Lung (tissue), 17 donors: ENCODE measurements at places on chromosomes 5 and 9. TPM values are rescaled to one million over a fixed set of nuclear protein-coding genes. Genes with fewer than 3 reads are reported as not detected.

- DNase-seq: no peak
Observed at GRCh38 chr9:136338511-136338910, 11.2 kb downstream of the GPSM1 start.

DNA sequence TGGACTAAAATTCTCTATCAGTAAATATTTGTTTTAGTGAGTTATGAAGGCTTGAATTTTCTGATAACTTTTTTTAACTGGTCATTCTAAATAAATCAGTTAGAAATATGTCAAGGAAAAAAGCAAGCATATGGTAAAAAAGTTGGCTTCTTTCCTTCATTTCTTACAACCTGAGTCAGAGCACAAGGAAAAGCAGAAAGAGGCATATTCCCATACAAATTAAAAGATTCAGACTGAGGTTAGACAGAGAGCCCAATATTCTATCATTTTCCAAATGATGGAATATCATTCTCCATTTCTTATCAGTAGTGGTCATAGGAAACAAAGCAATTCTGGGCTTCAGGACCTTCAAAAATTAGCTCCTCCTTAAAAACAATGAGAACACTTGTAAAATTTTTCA, 732.1 kb downstream of the MAT2B start:
- DNase-seq: no peak

GRCh38 chr5:106288979-106289378, 1381.8 kb downstream of the EFNA5 start:
- no peak for DNase-seq

DNA sequence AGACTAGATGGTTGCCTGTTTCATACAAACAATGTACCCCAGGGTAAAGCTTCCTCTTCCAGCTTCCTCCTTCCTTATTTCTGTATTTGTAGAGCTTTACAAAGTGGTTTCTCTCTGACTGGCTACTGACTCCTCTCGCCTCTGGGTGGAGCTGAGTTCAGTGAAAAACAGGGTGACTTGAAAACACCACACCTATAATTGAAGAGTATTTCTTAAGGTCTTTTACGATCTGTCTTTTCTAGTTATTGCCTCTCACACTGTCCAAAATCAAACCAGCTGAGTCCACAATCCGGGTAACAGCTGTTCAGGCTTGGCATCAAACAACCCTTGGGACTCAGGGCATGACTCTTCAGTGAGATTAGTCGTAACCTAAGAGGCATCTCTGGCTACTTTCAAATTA, 200.4 kb downstream of the ARRDC3 start:
- DNase-seq: no peak

Gene RNF183
- 0.25 TPM for total RNA-seq

Gene DPYSL3
- 112 TPM for total RNA-seq

Gene PCDHA13
- 2.9 TPM for total RNA-seq

- DNase-seq: no peak
Observed at GRCh38 chr5:129978270-129978669, 74.0 kb downstream of the CHSY3 start.

DNA sequence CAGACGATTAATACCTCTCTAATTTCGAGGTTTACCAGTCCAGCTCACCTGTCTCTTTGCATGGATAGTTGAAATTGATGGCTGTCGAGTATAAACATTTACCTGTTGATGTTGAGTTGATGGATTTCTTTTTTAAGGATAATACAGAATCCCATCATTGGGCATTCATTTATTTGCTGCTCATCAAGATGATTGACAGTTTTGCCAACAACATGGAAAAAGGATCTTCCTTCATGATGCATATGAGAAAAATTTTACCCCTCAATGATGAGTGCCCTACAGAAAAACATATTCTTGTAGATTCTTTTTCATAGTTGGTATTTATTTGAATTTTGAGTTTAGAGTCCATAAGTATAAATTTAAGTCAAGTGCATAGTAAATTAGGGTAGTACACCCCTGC, 59.2 kb downstream of the ZCCHC7 start:
- DNase-seq: no peak

DNA sequence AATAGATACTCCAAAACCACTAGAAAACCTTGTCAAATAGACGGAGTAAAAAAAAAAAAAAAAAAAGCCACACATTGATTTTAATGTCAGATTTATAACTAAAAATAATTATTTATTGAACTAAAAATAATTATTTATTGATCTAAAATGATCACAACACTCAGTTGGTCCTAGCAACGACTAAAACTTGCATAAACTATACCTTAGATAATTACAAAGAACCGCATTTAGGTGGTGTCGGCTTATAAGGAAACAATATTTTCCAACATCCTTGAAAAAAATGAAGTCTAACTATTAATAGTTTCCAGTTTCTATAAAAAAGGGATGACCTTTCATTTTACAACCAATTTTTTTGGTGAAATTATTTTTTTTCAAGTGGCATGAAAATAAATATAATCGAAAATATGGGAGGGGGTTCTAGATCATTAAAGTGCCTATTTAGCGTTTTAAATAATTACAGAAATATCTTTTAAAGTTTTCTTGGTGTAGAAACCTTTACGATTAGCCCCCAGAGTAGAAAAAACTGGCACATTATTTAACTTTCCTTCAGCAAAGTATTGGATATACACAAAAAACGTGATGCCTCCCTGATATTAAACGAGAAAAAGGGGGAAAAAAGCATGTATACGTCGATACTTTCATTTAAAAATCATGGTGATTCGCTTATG, 3.7 kb downstream of the ARRDC3 start:
- DNase-seq: no peak

DNA sequence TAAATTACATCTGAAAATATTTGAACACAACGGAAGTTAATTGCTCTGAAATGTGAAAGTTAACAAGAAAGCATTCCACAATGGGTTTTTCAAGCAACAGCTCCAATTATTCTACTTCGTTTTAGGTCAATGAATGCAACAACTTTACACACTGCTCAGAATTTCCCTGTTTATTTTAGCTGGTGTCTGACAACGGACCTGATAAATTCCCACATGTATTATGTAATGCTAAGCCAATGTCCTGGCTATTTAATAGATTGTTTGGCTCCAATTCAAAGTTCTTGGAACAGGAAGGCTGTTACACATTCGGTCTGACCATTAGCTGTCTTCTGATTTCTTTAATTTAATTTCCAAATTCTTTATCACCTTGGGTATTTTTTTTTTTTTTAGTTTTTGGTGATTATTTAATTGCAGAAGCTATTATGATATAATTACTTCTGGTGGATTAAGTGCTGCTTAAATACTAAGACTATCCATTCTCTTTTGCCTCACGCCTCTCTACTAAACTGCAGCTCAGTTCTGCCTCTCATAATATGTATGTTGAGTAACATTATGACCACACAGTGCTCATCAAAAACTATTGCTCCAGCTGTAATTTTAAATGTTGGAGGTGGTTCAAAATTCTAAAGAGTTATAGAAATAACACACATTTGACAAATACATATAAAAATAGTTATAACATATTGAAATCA, 57.9 kb downstream of the MEF2C start:
- peak; percentile 95 for DNase-seq

Gene MED7
- 9.9 TPM for total RNA-seq

Gene NR5A1
- total RNA-seq: 0.09 TPM

- DNase-seq: no peak
Observed at GRCh38 chr9:71830153-71830552, 61.8 kb upstream of the CEMIP2 start.

DNA sequence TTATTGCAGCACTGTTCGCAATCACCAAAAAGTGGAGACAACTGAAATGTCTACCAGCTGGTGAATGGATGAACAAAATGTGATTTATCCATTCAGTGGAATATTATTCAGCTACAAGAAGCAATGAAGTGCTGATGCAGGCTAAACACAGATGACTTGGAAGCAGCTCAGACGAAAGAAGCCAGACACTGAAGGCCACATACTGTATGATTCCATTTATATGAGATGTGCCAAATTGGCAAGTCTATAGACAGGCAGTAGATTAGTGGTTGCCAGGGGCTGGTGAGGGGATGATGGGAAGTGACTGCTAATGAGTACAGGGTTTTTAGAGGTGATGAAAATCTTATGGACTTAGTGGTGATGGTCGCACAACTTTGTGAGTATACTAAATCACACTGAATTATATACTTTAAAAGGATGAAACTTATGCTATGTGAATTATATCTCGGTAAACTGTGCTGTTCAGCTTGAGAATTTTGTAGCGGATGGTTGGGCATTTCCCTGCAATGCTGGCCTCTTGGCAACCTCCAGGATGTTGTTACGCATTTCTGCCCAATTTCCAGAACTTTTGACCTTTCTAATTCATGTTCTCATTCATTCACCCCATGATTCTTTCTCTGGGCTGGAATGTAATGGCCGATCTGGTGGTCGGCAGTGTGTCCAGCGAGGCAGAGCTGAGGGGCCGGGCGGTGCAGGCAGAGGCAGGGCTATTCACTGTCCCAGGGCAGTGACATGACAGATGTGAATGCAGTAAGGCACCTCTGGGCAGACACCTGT, 22.0 kb upstream of the WNK2 start:
- peak; percentile 93 for DNase-seq

- DNase-seq: no peak
Observed at GRCh38 chr9:84226126-84226525, 114.4 kb downstream of the SLC28A3 start.

Gene SLC34A3
- not detected for total RNA-seq

Gene PRRC2B
- 171 TPM for total RNA-seq

GRCh38 chr9:83422527-83422926, 115.7 kb downstream of the FRMD3 start:
- peak; percentile 79 for DNase-seq

DNA sequence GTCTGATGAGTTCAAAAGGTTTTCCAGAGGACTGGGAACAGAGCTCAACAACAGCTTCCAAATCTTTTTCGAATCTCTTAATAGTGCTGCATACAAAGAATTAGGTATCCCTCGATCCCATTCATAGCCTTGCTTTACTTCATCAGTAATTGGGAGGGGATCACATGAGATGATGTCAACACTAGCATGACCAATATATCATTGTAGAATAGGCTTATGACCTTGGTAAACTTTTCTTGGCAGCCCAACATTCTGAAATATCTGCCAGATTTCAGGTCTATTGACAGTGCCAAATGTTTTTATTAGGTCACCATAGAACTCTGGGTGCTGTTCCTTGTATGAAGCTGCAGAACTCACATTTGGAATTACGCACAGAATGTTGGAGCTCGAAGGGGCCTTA, 228.9 kb downstream of the FGF10 start:
- DNase-seq: no peak

GRCh38 chr5:10478436-10478835, 36.8 kb downstream of the ROPN1L start:
- no peak for DNase-seq

Gene NR4A3
- total RNA-seq: 11.7 TPM

- peak; percentile 93 for DNase-seq
Observed at GRCh38 chr5:172640822-172641358, at the start of gene NEURL1B. Gene NEURL1B (plus strand): TSS chr5:172641263. CDS start chr5:172641407, 144 bp downstream.

Gene NR2F1
- 104 TPM for total RNA-seq

DNA sequence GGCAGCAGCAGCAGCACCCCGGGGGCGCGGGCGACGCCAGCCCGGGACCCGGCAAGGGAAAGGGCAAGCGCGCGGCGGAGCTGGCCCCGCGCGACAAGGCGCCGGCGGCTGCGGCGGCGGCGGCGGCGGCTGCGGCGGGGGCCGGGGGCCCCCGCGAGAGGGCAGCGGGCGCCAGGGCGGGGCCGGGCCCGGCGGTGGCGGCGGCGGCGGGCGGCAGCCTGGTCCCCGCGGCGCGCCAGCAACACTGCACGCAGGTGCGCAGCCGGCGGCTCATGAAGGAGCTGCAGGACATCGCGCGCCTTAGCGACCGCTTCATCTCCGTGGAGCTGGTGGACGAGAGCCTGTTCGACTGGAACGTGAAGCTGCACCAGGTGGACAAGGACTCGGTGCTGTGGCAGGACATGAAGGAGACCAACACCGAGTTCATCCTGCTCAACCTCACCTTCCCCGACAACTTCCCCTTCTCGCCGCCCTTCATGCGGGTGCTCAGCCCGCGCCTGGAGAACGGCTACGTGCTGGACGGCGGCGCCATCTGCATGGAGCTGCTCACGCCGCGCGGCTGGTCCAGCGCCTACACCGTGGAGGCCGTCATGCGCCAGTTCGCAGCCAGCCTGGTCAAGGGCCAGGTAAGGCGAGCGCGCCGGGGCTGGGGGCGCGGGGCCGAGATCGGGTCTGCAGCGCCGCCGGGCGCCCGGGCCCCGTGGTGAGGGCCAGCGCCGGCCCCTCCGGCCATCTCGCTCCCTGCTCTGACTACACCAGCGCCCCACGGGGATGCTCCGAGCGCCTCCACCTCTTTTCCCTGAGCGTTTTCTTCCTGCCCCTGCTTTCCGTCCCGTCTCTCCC, at the start of gene UBE2QL1:
TSS of gene UBE2QL1 (plus strand) at position 238 of the 843 bp plus-strand sequence. CDS start at position 273, 35 bp downstream.
- DNase-seq: peak; percentile 9

DNA sequence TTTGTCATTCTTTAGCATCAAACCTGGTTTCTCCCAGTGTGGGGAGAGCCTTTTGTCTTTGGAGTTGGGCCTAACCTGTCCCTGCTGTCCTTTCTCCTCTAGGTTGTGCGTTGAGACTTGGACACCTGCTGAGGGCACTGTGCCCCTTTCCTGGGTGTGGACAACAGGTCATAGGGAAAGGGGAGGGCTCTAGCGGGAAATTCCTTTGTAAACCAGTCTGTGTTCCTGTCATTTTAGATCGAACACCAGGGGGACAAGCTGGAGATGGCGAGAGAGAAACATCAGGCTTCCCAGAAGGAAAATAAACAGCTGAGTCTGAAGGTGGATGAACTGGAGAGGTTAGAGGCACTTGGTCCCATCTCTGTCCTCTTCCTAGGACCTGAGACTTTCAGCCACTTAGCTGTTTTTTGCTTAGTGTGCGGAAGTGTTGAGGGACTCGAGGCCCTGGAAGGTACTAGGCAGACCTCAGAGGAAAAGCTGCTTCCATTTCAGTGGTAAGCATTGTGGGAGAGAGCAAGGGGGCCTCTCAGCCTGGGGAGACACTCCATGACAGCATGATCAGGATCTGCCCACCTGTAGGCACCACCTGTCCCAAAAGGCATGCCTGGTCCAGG, 8.6 kb upstream of the GLE1 start:
- DNase-seq: no peak

- no peak for DNase-seq
Observed at GRCh38 chr9:129504404-129504803, 116.5 kb downstream of the C9orf50 start.

Gene TNC
- total RNA-seq: 45.2 TPM

Gene BTNL3
- total RNA-seq: not detected

Gene SMIM3
- 14.3 TPM for total RNA-seq

Gene HACD4
- total RNA-seq: 5.3 TPM

GRCh38 chr5:26791021-26791420, 247.4 kb downstream of the CDH9 start:
- DNase-seq: no peak

DNA sequence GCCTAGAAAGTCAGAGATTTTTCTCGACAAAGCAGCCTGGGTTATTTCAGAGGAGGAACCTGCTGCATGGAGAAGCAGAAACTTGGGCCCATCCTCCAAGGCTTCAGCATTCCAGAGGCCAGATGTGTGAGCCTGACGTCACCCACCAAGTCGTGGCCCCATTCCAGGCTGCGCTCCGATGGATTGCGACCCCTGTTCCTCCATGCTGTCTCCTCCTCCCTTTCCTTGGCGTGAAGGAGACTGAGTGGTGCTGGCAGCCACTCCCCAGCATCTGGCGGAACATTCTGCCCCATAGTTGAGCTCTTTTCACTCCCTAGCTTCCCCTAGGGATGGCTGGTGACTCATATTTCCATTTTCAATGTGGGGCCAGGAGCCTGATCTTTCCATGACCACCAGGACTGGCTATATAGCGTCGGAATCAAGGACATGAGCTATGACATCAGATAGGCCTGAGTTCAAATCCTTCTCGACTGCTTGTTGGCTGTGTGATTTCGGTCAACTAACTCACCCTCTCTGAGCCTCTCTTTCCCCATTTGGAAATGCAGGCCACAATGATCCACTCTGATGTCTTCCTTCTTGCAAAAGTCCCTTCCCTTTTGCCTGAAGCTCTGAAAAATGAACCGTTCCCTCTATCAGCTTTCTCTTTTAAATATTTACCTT, 24.5 kb upstream of the DUSP1 start:
- peak; percentile 99 for DNase-seq
